NCI-H1694 (cell line): ENCODE measurements at places on chromosomes 11 and 22.

GRCh38 chr11:44308256-44308922 lies 1.6 kb downstream of the ALX4 start:
- no peak for DNase-seq

- DNase-seq = peak; percentile 92
Observed at GRCh38 chr22:41697126-41697775, 2.1 kb upstream of the MEI1 start.

GRCh38 chr22:28741200-28741784 lies 328 bp downstream of the CHEK2 start:
- peak; percentile 35 for DNase-seq

DNA sequence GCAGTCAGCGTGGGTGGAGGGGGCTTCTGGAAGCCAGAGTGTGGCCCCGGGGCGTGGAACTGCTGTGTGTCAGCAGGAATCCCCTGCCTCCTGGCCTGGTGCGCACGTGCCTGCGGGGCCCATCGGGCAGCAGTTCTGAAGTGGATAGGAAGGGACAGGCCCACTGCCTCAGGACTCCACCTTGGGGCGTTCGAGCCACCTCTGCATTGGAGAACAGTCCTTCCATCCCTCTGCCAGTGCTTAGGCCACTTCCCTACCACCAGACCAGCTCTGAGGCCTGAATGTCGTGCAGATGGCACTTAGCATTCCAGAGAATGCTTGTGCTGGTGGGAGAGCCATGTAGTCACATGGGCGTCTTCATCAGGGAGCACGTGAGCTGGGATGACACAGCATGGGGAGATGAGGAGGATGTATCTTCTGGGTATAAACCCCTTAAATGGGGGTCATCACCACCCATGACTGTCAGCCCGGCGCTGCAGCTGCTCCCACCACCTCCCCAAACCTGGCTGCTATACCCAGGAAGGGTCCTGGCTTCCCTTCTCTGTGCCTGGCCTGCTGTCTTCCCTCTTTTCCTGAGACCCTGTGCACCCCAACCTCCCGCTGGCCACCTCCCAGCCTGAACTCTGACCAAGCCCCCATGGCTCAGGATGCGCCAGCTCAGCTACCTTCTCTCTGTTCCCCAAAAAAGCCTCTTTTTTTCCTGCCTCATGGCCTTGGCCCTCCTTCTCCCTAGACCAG lies 9.7 kb downstream of the INCENP start:
- no peak for DNase-seq

GRCh38 chr11:26234451-26234850 lies 97.5 kb upstream of the ANO3 start:
- no peak for DNase-seq

- no peak for DNase-seq
Observed at GRCh38 chr11:130006929-130007328, 4.3 kb upstream of the PRDM10 start.

DNA sequence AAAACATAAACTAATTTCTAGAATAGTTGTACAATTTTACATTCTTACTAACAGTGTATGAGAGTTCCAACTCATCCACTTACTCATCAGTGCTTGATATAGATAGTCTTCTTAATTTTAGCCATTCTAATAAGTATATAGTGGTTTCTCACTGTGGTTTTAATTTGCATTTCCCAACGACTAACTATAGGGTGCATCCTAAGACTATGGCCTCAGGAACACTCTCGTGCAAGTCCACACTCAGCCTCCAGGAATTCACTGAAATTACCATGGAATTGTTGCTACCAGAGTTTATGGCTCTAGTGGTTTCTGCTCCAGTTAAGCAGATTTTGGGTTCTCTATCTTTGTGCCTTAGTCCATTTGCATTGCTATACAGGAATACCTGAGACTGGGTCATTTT lies 60.1 kb upstream of the GUCY1A2 start:
- no peak for DNase-seq

DNA sequence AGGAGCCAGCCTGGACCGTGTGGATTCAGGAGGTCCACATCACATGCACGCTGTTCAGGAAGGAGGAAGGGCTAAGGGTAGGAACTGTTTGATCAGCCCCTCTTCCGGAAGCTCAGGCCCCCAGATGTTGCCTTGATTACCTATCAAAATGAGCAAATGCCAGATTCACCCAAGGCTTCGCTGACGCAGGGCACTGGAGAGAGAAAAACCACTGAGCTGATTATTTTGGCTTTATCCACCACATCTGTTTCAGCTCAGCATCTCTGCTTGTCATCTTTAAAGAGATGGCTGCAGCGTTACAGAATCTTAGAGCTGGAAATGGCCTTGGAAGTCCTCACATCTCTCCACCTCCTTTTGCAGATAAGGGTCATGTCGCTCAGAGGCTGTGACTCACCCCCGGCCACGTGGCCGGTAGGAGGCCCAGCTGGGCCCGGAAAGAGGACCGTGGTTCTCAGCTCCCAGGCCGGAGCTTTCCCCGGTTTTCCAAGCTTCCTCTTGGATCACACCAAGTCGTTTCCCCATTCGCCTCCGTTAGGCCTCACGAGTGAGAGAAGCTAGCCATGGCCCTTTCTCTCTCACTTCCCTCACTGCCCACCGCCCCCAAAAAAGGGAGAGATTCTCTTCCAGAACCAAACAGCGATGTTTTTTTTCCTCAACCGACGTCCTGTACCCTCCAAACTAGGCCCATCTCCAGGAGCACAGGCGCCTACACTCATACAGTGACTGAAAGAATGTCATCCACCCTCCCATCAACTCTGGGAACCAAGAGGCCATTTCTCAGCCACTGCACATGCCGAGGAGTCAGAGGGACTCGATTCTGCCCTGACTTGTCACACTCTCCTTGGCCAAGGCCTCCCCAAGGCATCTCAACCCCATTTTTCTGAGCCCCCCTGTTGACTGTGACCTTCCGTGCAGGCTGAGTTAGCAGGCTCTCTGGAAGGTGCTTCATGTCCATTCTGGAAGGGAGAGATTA lies 37.6 kb downstream of the LIF start:
- no peak for DNase-seq

DNA sequence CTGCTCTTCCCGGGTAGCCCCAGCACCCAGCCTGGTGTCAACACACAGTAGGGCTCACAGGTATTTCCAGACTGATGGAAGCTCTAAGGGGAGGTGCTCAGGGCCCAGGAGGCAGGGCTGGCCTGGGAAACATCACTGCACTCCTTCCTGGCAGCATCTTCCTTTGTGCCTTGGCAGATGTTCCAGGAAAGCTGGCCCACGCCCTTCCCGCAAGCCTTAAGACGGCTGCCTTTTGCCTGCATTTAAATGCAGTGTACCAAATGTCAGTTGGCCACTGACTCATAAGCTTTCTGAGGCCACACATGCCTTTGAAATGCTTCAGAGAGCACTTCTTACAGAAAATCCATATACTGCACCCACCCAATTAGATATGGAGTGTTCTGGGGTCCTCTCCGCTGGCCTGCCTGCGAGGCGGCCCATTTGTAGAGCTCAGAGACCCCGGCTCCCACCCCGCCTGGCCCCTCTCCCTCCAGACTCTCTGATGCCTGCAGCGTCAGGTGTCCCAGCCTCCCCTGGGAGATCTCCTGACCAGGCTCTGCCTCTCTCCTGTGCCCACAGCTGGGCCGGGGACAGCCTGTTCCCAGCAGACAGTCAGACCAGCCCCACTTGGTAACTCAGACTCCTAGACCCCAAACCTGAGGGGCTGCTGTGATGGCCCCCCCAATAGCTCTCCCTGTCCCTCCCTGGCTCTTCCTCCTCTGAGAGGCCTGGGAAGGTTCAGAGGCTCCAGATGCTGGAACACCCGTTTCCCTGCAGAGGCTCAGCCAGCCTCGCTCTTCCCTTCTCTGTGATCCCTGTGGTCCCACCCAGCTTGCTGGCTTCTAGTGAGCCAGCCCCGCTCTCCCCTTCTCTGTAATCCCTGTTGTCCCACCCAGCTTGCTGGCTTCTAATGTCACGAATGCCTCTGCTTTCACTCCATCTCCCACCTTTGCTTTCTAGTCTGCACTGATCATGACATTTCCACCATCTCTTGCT lies 47.6 kb upstream of the THY1 start:
- DNase-seq = no peak

- DNase-seq = no peak
Observed at GRCh38 chr11:94749369-94749768, 18.8 kb upstream of the AMOTL1 start.
